ENCODE measurements at places on chromosomes 4 and X.

- no peak for DNase-seq
Measured at GRCh38 chrX:119636419-119636818, 30.2 kb upstream of the NKRF start.

DNA sequence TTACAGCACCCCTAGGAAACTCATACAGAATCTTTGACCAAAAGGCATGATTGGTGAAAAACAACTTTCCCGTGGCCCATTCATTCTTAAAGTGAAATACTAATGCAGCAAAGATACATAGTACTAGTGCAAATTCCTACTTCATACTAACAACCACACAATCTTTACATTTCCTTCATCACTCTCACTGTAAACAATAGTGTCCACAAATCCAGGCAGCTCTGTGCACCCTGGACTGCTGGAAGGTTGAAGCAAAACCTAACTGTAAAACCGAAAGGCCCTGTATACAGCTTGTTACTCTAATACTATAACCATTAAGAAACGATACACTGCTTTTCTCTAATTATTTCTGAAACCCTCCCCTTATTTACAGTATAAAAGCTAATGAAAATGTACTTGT is 82.6 kb downstream of the SH3RF1 start:
- DNase-seq, result no peak

GRCh38 chrX:24468245-24468644 is 3.2 kb downstream of the PDK3 start:
- DNase-seq, result no peak

- no peak for DNase-seq
Measured at GRCh38 chr4:84699001-84699671, 116.2 kb downstream of the CDS1 start.

- DNase-seq, result no peak
Measured at GRCh38 chr4:156476359-156476758, 495.2 kb downstream of the PDGFC start.

GRCh38 chrX:12370497-12370986 is 232.3 kb downstream of the FRMPD4 start:
- no peak for DNase-seq

- no peak for DNase-seq
Measured at GRCh38 chr4:96108146-96108545, 268.3 kb downstream of the PDHA2 start.

DNA sequence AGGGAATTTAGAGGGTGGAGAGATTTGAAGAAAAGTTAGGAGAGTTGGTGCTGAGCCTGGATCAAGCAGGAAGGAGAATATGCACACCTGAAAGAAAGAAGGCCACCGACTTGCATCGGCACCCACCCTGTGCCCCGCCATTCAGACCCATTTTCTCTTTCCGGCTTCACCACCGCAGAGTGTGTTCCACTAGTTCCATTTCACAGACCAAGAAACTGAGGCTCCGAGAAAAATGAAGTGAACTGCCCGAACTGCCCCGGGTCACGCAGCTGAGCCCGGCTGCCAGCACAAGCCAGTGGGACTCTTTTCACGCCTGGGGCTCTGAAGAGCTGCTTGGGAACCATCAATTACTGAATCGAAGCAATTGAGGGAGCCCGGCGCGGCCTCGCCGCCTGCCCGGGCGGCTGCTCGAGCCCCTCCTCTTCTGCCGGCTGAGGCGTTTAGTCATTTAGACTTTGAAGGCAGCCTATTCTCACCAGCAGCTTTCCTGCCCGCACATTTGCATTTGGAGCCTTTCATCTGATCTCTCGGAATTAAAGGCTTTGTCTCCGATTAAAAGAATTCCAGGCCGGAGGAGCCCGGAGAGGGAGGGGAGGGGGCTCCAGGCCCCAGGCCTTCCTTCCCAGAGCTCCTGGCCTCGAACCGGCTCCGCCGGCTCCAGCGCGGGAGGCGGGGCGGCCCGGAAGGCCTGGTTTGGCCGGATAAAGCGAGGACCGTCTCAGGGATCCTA is 140.2 kb upstream of the PJA1 start:
- DNase-seq, result peak; percentile 32

- DNase-seq, result no peak
Measured at GRCh38 chrX:42094218-42094617, 170.9 kb upstream of the CASK start.

DNA sequence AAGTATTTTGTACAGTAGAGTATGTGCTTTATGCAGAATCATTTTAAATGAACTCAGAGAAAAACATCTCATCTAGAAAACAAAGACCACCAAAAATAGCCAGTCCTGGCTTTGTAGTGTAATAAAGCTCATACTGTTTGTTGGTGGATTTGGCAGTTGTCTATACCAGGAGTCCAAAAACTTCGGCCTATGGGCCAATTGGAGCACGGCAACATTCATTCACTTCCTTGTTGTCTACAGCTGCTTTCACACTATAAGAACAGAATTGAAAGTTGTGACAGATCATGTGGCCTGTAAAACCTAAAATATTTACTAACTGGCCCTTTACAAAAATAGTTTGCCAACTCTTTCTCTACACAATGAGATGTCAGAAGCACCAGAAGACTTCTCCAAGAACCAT is 5.3 kb downstream of the FBXW7 start:
- no peak for DNase-seq

- no peak for DNase-seq
Measured at GRCh38 chr4:52552778-52553177, 106.3 kb downstream of the USP46 start.

- DNase-seq, result peak; percentile 22
Measured at GRCh38 chrX:103376118-103376978, at the start of gene BEX3. Gene BEX3, plus strand, starts transcription at chrX:103376538. Its CDS starts 984 bp downstream, at chrX:103377522.

- peak; percentile 14 for DNase-seq
Measured at GRCh38 chr4:84498203-84498934, 723 bp downstream of the NKX6-1 start.

- no peak for DNase-seq
Measured at GRCh38 chr4:139872274-139872673, 206.7 kb downstream of the MGST2 start.

GRCh38 chr4:77120886-77121508 is 36.0 kb upstream of the CCNG2 start:
- DNase-seq, result no peak

DNA sequence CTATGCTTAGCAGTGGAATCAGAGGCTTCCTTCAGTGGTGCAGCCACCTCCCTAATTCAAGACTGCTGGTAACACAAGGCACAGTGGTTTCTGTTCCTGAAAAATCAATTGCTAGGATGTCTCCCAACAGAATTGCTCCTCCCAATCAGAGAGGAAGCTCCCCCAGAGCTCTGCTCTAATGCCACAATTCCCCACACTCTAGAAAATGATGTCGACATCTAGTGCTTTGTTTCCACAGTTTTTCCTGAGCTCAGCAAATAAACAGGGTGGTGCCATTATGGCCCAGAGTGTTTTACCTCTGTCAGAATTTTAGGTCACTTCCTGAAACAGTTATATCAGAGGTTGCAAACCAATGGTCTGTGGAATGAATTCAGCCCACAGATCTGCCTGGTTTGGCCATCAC is 24.7 kb downstream of the TAB3 start:
- DNase-seq, result no peak

DNA sequence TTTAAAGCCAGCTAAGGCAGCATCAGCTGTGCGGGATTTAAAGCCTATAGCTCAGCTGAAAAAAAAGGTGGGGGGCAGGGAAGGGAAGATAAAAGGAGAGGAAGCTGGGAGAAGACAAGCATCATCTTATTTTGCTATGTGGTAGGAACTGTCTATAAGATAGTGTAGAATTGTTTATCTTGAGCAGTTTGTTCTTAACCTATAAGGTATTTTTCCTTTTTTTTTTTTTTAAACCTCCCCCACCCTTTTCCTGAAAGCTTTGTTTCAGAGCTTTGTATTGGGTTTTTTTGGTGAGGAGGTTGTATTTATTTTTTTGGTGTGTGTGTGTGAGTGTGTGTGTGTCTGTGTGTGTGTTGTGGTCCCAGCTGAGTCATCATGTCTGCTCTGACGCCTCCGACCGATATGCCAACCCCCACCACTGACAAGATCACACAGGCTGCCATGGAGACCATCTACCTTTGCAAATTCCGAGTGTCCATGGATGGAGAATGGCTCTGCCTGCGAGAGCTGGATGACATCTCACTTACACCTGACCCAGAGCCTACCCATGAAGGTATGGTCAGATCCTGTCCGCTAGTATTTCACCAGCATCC is 531 bp downstream of the RUFY3 start:
- peak; percentile 43 for DNase-seq

- no peak for DNase-seq
Measured at GRCh38 chr4:2829321-2829932, 14.2 kb upstream of the ADD1 start.

- no peak for DNase-seq
Measured at GRCh38 chrX:128156204-128156603, 104.0 kb upstream of the ACTRT1 start.

DNA sequence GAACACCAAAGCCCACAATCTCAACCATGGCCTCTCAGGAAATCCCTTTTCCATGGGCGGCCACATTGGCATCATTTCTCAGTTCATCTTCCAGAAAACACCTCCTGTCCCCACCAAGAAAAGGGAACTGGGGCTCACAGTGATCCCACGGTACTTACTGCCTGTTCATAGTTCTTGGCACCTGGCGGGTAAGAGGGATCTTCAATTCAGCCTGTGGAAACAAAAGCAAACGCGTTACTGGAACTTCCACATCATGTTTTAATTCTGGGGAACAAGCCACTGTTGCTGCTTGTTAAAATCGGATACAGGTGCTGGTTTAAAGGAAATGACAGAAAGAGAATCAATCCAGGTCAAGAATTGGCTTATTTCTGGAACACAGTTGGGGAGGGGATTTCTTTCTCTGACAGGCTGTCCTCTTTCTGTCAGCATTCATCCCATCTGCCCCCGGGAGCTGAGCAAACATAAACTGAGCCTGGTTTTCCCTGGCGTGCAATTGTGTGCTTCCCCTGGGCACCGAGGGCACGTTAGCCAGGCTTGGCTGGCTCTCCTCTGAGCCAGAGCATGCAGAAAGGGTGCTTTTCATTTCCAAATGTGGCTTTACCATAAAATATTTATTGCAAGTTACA is 16.8 kb downstream of the CLNK start:
- no peak for DNase-seq

DNA sequence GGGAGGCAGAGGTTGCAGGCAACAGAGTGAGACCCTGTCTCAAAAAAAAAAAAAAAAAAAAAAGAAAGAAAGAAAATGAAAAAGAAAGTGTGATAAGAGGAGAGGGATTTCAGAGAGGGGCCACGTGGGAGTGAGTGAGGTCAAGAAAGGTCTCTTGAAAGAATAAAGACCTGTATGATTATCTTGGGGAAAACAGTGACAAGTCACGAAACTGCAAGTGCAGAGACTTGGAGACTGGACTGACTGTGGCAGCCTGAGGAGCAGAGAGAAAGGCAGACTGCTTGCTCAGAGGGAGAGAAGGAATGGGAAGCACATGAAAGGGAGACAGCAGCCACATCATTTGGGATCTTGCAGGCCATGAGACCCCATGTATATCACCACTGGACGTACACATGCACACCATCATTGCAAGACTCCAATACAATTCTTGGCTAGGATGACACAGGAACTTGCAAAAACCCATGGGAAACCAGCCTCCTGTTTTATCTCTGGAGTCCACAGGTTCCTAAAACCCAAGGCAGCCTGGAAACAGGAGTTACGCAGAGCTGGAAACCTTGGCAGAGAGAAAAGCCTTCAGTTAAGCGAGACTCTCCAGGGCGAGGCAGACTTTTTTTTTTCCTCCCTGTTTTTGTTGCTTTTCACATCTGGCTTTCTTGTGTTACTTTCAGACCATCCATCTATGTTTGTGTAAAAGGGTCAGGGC is 207.0 kb upstream of the TBL1X start:
- no peak for DNase-seq

DNA sequence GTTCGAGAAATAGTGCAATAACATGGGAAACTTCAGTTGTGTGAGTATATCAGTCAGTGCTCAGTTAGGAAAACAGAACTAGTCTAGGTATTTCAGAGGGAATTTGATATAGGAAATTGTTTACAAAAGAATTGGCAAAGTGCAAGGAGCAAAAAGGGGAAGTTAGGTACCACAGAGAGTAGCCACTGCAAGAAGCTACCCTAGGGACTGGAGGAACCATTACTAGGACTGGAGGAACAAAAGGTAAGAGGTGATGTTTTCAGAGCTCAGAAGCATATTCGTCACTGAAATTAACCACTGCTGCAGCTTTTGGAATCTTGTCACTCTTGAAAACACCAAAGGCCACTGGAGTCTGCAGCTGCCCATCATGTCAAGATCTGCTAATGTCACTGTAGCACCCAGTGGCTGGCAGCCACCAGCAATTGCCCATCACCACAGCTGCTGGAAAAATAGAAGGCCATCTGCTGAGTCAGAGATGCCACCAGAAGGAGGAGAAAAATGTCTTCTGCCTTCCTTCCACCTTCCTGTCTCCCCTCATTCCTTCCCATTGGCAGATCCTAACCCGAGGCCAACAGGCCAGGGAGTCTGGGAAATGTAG is 160.6 kb upstream of the RPS6KA3 start:
- no peak for DNase-seq

DNA sequence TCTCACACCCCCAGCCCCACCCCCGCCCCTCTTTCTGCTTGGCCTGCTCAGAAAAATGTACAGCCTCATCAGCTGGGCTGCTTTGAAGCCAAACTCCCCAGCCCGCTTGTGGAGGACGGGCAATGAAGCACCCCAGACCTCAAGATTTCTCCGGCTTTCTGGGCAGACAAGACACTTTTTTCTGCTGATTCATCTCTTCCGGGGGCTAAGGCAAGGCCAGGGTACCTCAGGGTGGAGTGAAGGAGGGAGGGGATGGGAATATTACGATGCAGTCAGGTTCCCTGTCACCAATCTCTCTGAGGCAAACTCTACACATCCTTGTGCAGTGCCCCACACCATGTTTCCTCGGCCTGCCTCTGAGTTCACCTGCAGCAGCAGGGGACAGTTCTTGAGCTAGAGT is 66.9 kb upstream of the ATP6AP2 start:
- DNase-seq, result no peak

GRCh38 chr4:168766604-168767316 is 243.3 kb downstream of the CBR4 start:
- DNase-seq, result no peak

DNA sequence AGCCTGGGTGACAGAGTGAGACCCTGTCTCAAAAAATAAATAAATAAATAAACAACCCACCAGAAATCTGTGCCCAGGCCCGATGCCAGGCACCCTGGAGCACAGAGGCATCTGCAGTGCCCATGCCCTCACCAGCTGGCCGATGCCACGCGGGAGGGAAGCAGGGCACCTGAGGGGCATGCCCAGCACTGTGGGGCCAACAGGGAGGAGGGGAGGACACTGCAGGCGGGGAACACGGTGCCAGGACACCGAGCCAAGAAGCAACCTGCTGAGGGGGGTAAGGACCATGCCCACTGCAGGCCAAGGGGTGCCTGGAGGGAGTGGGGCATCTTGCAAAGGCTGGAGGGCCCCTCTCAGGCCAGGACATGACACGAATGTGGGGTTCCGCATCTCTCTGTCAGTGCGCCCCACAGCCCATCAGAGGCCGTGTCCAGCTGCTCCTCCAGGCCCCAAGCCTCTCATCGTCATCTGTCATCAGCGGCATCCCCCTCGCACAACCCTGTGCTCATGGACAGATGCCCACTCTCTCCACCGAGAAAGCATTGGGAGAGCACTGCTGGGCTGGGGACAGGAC is 13.3 kb upstream of the DUSP9 start:
- no peak for DNase-seq

DNA sequence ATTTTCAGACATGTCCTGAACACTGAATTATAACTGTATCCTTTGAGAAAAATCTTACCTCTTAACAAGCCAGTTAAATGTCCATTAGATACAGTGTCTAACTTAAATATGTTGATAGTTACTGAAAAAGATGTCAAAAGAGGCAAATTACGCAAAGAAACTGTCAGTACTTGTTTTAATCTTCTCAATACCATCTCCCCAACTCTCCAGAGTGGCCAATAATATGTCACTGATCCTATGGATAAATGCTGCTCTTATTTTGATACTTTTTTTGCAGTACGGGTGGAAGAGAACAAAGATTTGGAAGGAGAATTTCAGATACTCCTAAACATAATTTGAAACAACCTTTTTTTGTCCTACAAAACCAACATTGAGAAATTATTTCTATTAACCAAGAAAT is 192.7 kb downstream of the CBR4 start:
- DNase-seq, result no peak

All from NCI-H526 treated with DMSO at 0.1 percent for 48 hours (cell line).